ENCODE measurements at places on chromosomes 13 and 19.

DNA sequence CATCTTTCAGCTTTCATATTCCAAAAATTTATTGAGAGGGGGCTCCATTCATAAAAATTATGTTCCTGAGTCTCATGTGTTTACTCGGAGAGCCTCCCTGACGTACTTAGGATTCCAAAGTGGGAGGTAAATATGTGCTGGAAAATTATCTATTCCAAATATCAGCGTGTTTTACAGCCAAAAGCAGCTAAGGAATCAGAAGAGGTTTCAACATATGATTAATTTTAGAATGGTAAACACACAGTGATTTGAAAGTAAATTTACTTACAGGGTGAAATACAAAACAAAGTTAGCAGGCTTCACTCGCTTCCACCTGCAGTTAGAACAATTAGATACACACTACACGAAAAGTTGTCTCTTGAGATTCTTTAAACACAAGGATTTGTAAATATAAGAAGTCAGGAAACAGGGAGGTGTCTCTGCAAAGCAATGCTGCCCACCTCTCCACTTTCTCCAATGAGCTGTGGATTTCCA, 313.8 kb upstream of the NBEA start:
- no peak for DNase-seq

DNA sequence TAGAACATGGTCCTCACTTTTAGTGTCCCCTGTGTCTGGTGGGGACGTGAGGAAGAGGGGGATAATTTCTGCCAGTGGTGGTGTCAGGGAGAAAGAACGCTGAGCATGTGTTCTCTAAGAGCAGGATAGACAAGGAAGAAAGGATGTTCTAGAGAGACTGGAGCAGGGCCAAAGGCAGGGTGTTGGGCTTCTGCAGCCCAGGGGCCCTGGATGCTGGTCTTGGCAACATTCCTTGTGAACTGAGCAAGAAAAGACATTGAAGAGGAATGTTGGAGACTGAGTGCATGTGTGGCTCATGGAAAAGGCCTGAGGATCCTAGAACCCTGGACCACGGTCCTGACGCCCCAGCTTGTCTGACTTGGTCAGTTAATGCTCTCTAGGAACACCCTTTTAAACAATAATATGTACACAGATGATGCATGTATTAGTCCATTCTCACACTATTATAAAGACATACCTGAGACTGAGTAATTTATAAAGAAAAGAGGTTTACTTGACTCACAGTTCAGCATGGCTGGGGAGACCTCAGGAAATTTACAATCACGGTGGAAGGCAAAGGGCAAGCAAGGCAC, 33.6 kb upstream of the SLC10A2 start:
- no peak for DNase-seq

DNA sequence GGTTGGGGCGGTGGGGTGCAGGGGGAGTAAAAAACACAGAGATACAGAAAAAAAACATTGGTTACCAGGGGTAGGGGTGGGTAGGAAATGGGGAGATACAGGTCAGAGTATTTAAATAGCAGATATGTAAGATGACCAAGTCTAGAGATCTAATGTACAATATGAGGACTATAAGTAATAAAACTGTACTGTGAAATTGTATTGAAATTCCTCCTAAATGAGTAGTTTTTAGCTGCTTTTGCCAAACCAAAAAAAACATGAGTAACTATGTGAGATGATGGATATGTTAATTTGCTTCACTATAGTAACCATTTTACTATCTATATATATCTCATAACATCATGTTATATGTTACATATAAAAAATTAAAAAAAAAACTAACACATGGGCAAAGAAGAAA, 29.6 kb downstream of the VWA8 start:
- DNase-seq, result no peak

DNA sequence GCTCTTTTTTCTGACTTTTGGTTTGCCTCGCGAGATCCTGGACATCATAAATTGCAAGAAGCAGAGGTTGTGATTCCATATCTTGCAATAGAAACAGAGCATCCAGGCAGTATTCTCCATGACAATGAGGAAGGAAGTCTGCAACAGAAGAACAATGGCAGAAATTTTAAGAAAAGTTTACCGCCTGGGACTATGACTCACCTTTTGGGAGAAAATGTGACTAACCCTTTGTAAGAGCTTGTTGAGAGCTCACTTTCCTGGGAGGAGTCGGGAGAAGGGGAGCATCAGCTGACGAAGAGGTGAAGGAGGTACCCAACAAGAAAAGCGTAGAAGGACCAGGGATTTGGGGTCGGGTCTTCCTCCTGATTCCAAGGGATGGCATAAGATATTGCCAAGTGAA, 34.3 kb upstream of the TNFSF11 start:
- no peak for DNase-seq

- no peak for DNase-seq
Observed at GRCh38 chr13:72186730-72187422, 319.9 kb upstream of the DACH1 start.

Measured in stimulated activated CD8-positive, alpha-beta memory T cell treated with anti-CD3 and anti-CD28 coated beads, Interleukin-4, amount 100 ng/mL, for 24 hours (primary cell).